ENCODE measurements at places on chromosomes 6 and 20.

GRCh38 chr20:33009214-33010132 is 2.0 kb downstream of the BPIFB2 start:
- no peak for DNase-seq

DNA sequence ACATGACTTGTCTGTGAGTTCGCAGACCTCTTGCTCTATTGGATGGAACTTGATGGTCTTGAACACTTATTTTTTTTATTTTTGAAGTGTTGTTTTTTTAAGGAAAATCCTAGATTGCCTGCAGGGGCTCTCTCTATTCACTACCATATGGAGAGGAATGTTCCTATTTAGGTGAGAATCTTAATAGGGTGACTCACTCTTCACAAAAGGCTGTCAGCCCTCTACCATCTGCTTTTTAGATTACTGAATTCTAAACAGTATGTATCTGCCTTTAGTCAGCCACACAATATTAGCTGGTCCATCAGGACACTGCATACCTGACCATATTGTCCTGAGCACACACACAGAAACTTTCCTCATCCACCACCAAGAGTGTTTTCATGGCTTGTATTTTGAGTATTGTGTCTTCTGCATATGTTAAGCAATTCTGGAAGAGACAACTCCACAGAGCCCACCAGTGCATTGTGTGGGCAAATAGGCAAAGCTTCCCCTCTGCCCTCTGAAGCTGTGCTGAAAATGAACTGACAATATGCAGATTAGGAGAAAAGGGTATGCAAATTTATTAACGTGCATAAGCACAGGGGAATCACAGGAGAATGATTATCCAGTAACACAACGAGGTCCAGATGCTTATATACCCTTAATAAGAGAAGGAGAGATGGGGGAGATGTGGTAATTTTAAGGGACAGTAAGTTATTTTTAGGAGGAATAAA is 6.6 kb upstream of the BTBD9 start:
- peak; percentile 95 for DNase-seq

DNA sequence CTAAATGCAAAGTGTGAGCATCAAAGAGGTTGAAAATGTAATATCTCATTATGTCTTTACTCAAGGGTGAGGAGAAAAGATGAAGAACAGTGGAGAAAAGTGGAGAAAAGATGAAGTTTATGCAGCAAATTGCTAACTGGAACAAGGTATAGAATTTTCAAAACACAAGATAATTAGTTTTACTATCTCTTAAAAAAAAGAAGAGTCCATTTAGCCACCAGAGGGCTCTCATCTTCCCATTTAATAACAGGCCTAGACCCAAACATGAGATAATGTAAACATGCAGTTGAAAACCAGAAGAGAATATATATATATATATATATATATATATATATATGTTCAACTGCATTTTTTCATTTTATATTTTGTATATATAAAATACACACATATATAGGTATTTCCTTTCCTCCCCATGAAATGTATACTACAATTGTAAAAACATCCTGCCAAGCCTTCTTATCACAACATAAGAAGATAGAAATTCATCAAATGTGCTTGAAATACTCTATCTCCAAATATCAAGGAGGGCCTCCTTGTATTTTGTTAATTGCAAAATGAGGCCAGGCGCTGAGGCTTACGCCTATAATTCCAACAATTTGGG is 78.4 kb downstream of the ADTRP start:
- DNase-seq: peak; percentile 71

DNA sequence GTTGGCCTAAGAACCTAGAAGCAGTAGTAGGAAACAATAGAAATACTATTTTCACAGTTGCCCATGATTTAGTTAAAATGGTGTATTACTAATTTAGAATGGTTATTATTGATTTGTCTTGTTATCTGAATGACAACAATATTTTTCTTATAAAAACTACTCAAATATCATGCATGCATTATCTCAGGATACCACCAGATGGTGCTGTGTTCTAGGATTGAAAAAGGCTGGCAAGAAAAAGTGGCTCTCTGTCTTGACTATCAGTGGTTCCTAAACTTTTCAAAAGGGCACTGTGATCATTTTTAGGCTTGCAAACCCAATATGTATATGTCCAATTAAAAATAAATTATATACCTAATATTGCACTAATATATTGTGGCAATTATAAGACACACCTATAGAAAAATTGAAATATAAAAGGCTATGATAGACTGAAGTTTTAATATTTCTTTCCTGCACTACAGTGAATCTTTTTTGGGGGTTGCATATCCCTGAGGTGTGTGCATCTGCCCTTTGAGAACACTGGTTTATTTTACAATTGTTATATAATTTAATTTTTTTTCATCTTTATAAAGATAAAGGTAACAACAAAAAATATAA is 131.7 kb upstream of the MLIP start:
- peak; percentile 62 for DNase-seq

DNA sequence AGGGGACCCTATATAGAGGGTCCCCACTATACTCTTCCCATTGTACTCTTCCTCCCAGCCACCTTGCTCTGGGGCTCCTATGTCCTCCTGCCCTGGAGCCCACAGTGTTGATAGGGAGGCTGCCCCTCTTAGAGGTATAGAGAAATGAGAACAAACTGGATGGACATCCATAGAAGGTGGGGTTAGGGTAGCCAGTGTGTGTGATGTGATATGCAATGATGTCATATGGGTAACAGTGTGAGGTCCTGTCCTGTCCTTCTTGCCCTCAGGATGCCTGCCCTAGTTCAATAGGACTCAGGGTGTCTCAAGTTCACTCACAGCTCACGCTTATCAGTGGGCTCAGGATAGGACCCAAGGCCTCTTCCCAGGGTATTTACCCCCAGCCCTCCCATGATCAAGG is 435 bp downstream of the PTCRA start:
- DNase-seq: no peak

DNA sequence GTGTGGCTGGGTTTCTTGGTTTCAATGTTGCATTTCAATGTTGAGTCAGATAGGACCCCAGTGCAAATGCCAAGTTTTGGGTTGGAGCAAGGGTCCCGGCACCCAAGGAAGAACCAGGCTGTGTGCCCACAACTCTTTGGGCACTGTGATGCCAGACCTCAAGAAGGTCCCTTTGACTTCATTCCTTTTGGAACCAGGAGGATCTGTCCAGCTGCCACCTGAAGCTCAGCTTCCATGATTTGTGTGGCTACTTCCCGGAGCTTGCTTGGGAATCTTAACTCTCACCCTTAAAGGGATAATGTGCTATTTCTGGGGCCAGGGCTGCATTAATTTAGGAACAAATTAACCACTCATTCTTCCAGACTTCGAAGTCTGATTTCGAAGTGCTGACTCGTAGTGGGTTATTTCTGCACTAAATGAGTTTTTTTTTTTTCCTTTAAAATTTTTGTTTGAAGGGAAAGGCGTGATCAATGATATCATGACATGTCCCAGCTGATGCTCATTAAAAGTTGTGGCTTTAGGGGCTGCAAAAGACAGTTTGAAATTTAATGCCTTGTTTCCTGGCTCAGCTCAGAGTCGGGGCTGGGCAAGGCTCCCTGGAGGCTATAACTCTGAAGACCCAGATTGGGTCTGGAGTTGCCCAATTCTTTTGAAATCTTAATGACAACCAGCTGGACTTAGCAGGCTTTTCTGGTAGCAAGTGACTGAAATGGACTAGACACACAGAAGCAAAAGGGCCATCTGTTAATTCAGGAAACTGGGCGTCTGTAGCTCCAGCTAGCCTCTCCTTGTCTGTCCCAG is 24.0 kb upstream of the PHACTR3 start:
- no peak for DNase-seq

DNA sequence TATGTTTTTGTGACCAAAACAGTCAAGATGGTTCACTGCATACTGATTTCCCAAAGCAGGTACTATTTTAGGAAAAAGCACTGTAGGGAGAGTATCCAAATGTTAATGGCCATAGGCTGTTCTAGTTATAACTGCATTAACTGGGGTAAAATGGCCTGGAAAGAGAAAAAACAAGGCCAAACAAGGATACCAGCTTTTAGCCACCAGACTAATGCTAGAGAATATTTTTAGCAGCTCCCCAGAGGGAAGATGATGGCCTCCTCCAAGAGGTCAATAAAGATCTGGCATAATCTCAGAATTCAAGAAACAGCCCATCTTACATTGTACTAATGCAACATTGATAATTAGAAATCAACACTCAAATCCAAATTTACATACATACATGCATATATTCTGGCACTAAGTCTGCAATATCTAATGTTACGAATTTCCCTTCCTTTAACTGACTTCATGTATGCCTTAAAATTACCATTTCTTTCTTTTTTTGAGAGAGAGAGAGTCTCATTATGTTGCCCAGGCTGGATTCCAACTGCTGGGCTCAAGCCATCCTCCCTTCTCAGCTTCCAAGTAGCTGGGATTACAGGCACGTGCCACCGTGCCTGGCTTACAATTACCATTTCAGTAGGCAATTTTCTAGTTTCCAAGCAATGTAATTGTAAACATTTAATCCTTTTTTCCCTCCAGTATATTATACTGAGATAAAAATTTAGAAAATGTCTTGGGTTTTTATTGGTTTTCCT is 9.3 kb downstream of the COX7A2 start:
- no peak for DNase-seq

GRCh38 chr6:617456-618100 is 39.3 kb downstream of the HUS1B start:
- DNase-seq: peak; percentile 58

DNA sequence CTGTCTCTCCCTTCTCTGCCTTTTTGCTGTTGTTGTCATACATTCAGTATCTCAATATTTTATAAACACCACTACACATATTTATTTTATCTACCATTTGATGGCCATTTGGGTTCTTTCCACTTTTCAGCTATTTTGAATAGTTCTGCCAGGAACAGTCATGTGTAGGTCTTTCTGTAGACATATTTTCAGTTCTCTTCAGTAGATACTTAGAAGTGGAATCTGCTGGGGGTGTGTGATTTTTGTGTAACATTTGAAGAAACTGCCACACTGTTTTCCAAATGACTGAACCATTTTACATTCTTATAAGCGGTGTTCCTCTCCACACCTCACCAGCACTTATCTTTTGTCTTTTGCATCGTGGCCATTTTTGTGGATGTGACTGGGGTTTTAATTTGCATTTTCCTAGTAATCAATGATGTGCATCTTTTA is 197.7 kb downstream of the ARID1B start:
- DNase-seq: peak; percentile 37

DNA sequence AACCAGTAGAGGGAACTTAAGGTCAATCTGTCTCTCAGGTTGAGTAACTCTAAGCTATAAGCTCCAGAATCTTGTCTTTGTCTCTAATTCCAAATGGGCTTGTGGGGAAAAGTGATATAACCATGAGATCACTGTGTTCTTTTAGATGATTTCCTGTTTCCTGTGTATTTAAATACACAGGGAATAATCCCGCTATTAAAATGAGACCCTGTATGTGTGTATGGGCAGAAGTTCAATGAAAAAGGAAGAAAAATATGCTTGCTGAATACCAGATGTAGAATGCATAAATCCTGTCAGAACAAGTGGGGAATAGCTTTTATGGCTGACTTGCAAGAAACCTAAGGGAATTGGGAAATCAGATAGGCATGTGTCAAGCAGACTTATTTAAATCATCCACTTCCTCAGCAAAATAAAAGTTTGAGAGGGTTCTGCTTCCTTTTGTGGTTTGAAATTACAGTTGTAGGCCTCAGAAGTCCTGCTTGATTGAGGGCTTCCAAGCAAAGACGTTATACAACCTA is 164.7 kb upstream of the PDE7B start:
- no peak for DNase-seq

GRCh38 chr6:15176816-15177370 is 69.0 kb upstream of the JARID2 start:
- DNase-seq: no peak

DNA sequence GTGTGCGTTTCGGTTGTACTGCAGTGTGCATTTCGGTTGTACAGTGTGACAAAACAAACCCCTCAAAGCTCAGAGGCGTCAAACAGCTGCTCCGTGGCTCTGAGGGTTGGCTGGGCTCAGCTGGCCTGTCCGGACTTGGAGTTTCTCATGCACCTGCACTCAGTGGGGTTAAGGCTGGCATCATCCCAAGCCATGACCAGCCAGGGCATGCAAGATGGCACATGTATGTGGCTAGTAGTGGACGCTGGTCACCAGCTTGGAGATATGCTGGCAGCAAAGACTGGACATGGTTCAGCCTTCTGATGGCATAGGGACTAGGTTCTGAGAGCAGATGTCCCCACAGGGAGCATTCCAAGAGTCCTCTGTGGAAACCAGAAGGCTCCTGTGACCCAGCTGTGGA is 187.2 kb downstream of the CDH4 start:
- DNase-seq: no peak

- DNase-seq: no peak
These were observed 49.0 kb downstream of the COL11A2 start for GRCh38 chr6:33143113-33143770.

DNA sequence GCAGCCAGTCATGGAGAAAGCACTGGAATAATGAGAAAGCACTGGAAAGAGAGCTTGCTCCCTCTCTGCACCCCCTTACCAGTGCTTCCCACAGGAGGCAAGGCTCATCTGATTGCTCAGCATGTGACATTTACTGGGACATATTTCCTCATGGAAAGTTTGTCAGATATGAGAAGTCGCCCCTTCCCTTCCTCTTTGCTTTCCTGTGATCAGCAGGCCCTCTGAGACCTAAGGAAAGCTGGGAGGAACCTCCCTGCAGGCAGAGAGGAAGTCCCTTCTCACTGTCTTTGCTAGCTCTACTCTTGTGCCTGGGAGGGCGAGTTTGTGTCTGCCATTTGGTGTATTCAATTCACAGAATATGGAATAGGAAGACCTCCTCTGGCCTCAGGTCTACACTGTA is 283.8 kb downstream of the ALDH8A1 start:
- no peak for DNase-seq

GRCh38 chr6:139416146-139416545 is 41.7 kb upstream of the CITED2 start:
- no peak for DNase-seq

- DNase-seq: no peak
These were observed 1089.3 kb upstream of the DEFB115 start for GRCh38 chr20:30168025-30168799.

- no peak for DNase-seq
These were observed 74.5 kb downstream of the HUS1B start for GRCh38 chr6:582370-582769.

DNA sequence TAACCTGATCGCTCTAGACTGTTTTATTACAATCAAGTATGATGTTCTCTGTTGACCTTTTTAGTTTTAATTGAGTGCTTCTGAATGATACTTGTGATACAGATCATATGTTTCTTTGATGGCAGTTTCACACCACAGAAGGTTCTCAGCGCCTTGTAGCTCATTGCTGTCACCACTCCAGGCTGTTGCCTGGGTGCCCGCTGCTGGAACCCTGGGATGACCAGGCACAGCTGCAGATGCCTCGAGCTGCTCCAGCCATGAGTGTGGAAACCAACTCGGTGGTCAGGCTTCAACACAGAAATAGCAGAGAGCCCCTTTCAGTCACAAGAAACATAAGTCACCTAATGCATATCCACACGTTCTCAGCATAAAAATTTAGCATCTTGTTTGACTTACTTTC is 112.7 kb downstream of the RPP40 start:
- DNase-seq: no peak

- no peak for DNase-seq
These were observed 384.4 kb upstream of the AGPAT4 start for GRCh38 chr6:161658211-161658610.

GRCh38 chr6:2008383-2008976 is 236.9 kb downstream of the GMDS start:
- no peak for DNase-seq

- no peak for DNase-seq
These were observed 47.5 kb downstream of the TRAM2 start for GRCh38 chr6:52529311-52529710.

Data from NCI-H526 (cell line).